Hematopoietic multipotent progenitor cell treated with erythropoietin and hydrocortisone succinate and interleukin-3 and kit ligand, for 6 days (in vitro differentiated cells): ENCODE measurements at places on chromosomes 12 and 14.

- peak; percentile 70 for DNase-seq
Observed at GRCh38 chr12:110176745-110177144, 52.6 kb downstream of the IFT81 start.

- no peak for DNase-seq
Observed at GRCh38 chr14:88863167-88863566, 38.7 kb downstream of the TTC8 start.

DNA sequence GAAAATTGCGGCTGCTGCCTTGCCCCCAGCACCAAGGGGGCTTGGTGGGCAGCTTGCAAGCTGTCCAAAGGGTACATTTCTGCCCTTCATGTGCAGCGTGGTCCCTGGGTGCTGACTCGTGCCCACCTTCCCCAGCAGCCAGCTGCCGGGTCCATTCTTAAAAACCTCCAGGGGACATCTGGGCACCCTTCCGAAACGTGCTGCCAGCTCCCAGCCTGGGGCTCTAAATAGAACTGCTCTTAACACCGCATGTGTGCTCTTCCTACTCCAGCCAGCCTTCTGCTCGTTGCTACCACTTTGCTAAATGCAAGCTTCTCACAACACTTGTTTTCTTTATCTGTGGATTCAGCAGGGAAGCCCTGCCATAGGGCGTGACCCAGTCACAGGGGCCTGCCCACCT lies 66.0 kb downstream of the RIMBP2 start:
- DNase-seq: no peak

- DNase-seq: peak; percentile 59
Observed at GRCh38 chr12:12890543-12891079, 751 bp upstream of the GPRC5A start.

DNA sequence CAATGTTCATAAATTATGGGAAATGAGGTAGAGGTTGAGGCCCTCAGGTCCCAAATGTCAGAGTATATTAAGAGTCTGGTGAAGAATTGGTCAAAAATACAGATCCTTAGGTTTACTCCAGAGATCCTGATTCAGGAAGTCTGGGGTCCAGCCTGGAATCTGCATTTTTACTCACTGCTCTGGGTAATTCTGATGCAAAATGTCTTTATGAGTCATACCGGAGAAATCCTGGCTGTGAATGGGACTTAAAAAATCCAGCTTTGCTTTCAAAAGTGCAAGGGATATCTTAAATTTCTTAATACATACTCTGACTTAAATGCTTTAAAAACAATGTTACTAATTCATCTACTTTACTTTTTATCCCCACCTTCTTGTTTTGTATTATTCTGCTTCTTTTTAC lies 74.5 kb downstream of the FERMT2 start:
- DNase-seq: no peak

DNA sequence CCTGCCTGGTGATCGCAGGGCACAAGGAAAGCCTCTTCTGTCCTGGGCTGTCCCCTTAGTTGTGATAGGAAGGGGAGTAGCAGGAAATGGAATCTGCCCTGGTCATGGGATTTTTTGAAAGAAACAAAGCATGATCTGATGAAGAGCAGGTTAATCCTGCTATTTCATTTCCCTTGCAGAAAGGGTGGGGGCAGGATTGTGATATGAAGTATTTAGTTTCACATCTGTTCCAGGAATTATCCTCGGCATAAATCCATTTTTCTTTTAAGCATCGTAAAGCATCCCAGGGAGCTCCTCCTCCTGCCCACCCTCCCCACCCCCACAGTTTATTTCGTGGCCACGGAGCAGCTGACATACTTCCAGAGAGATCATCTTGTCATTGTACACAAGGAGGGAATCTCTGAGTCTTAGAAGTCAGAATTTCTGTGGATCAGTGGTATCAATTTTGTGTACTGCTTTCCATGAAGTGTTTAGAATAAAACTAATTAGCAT lies 53.1 kb downstream of the TGFB3 start:
- no peak for DNase-seq

GRCh38 chr12:94534774-94535509 lies 75.3 kb upstream of the CEP83 start:
- no peak for DNase-seq

DNA sequence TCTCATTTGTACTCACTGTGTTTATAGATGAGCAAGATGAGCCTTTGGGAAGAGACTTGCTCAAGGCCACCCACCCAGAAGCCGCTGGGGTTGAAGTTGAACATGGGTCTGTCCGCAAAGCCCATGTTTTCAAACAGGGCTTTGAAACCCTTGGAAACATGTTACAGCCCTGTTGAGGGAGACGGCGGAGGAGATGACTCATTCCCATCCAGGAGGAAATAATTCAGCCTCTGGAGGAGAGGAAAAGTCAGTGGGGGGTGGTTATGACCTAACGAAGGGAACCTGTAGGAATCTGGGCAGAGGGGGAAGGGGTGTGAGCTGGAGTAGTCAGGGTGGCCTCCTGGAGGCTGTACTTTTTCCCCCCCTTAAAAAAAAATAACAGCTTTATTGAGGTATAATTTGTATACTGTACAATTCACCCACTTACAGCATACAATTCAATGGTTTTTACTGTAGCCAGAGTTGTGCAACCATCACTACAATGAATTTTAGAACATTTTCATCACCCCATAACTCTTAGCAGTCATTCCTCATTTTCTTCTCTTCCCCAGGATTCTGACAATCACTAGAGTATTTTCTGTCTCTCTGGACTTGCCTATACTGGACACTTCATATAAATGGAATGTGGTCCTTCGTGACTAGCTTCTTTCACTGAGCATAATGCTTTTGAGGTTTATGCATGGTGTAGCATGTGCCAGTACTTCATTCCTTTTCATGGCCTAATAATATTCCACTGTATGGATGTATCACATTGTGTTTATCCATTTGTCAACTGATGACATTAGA lies 1.9 kb upstream of the RIN3 start:
- no peak for DNase-seq

GRCh38 chr14:74179856-74180255 lies 59.4 kb upstream of the VSX2 start:
- DNase-seq: no peak

DNA sequence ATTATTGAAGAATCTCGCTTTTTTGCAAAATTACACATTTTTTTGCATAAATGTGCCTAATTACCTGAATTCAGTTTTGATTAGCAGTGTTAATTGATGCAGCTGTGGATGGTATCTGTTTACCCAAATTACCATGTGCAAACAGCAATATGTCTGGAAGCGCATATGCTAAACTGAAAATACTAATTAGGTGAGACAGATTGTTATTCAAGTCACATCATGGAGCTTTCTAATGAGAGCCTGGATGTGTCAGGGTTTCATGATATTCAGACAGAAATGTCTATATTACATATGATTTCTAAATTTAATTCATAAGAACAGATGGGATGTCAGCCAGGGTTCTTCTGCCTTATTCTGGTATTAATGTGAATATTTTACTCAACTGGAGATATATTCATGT lies 74.9 kb downstream of the RMST start:
- no peak for DNase-seq

DNA sequence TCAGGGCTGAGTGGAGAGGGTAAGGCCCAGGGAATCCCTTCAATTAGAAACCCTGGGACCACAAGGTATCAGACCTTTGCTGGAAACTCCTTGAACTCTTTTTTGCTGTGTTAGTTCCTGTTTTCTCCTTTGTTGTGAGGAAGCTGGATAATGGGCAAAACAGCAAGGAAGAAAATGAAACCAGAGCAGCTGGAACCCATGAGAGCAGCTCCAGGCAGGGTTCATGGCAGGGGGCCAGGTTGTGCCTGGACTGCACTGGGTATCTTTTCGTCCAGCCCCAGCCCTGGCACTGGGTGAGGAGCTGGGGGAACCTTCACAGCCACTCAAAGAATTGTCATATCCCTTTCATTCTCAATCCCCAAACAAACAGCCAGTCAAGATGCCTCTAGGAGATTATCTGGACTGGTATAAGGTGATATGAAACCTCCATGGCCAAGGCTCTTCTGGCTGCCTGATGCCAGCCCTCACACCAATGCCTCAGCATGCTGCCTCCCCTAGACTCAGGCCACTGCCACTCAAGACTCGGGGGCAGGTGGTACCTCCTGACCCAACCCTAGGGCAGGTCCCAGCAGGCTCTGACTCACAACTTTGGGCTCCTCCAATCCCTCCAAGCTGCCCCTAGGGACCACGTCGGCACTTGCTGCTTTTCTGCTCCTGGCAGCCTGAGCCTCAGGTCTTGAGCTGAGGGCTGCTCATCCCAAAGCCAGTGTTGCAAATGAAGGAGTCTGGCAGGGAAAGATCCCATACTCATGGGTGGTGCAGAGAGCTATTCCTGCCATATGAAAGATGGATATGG lies 16.5 kb downstream of the FAM186B start:
- DNase-seq: peak; percentile 89

- peak; percentile 67 for DNase-seq
Observed at GRCh38 chr14:90758959-90759358, 57.3 kb downstream of the TTC7B start.

DNA sequence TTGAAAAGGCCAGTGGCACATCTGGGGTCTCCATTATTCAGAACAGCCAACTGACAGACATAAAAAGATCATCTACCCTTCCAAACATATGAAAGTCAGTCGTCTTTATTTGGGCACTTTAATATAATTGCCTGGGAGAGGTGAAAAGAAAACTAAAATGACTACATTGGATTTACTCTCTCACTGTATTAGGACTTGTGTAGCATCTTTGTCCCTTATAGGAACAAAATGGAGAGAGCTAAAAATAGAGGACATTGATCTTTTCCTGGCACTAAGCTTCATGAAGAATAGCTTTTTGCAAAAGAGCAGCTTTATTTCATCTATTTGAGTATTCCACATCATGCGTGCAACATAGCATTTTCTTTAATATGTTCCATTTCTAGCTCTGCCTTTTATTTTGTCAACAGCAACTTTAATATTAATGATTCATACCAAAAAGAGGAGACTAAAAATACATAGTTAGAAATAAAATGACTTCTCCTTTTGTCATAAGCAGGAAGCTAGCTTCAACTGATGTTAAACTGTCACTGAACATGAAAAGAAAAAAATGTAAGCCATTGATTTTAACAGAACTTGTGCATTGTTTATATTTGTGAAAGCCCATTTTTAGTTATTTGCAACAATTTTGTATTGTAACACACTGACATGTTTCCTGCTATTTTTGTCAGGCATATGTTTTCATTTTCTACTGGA lies 254.6 kb downstream of the SEC23A start:
- peak; percentile 21 for DNase-seq

GRCh38 chr14:95321693-95322455 lies 2.2 kb upstream of the CLMN start:
- DNase-seq: no peak

GRCh38 chr14:73173092-73173735 lies 36.9 kb downstream of the PSEN1 start:
- DNase-seq: peak; percentile 84

DNA sequence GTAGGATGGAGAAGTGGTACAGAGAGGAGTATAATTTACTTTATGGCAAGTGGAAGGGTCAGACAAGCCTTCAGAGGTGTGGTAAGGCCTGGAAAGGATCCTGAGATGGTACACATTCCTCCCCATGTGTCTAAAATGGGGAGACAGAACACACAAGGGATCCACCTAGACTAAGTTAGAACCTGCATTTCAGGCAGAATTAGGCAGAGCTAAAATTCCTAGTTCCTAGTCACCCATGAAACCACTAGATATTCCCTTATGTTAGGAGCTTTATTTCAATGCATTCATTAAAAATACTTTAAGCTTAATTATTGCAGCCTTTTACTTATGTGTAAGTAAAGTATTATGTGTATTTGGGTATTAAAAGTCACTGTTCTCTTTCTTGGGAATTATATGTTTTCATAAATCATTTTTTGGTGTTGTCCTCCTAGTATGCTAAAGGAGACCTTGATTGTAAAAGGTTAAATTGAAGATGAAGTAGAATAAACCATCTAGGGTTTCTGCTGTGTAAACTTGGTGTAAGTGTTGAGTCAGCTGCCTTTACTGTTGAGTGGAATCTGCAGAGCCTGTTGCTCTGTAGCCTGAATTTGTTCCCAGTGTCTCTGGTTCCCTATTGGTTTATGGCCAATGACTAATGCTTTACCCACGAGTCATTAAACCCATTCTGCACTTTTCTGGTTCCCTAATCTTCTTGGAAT lies 423.2 kb downstream of the ATP23 start:
- DNase-seq: no peak

- DNase-seq: no peak
Observed at GRCh38 chr12:8828257-8829124, 6.1 kb downstream of the A2ML1 start.

DNA sequence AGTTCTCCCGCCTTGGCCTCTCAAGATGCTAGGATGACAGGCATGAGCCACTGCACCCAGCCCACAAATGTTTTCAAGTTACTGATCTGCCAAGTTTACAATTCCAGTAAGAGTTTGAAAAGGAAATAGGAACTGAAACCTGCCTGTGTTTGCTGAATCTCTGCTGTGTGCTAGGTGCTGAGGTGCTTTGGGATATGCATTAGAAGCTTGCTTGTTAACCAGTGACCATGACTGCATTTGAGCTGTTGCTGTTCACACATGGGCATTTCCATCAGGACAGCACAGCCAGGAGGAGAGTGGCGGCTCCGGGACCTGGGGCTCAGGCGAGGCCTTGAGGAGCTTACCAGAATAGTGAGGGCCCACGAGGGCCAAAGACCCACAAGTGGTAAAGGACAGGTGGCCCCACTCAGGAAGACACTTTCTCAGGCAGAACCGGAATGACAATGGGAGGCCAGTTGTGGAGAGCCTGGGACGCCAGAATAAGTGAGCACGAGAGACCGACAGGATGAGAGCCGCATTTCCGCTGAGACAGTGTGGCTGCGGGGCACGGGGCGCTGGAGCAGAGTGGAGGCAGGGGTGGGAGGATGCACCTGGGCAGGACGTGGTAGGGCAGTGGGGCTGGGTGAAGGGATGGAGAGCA lies 54.5 kb upstream of the MMP17 start:
- DNase-seq: no peak

DNA sequence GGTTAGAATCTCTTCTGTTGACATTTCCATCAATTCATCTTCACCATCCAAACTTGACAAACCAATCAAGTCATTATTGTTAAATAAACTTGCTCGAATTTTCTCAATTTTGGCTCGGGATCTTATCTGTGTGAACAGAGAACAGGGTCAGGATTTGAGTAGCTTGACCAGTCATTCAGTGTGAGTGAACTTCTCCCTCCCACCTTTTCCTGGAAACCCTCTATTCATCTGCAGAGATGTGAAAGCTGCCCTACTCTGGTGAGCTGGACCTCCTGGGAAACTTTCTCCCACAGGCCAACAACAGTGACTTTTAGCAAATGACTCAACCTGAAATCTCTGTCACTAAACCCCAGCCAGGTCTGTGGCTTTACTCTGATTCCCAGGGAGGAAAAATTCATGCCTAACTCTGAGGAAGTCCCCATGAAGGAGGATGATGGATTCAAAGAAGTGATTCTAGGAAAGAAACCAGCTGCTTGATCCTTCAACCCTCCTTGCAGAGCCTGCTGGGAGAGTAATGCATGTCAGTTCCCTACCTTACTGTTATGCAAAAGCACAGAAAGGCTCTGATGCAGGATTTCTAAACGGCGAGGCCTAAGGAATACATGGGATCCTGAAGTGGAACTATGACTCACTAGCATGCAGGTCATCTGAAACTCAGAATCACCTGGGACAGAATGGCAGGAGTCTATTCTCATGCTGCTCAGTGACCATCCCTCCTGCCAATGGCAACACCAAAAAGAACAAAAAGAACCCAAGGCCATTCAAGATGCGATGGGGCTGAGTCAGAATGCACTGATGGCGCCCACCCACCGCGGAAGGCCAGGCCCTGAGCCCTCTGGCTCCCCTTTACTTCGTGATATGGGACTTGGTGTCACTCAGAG lies 58.0 kb downstream of the TRAFD1 start:
- DNase-seq: no peak
